ENCODE measurements at places on chromosomes 13 and 19.

GRCh38 chr19:47124937-47125668 is 5.5 kb upstream of the SAE1 start:
- peak; percentile 27 for DNase-seq

DNA sequence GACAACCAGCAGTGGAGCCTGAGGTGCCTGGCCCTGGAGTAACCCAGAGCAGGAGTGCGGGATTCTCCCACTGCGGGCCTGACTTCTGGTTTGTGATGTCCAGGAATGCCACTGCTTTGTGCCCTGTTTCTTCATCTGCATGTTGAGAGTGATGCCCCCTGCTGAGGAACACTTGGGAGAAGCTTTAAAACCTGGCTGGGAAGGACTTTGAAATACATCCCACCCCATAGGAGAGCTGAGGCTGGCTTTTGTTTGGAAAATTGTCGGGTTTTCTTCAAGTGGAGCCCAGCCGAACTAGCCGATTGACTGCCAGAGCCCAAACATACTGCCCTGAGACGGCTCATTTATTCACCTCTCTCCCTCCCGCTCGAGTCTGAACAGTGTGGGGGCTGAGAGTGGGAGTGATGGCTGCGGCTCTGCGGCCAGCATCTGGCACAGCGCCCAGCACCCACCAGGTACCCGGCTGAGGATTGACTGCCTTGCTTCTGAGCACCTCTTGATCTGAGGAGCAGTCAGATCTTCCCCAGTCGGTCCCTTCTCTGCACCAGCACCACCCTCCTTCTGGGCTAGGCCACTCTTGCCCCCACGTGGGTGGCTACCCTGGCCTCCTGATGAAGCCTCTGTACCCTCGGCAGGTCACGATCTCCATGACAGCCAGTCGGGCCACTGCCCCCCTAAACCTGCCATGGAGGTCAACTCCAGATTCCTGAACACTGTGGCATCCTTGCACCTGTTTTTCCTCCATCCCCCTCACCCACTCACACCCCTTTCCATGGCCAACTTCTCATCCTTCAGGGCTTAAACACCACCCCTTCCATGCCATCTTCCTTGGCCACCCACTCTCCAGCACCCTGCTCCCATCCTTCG is 148.9 kb downstream of the SIPA1L3 start:
- no peak for DNase-seq

DNA sequence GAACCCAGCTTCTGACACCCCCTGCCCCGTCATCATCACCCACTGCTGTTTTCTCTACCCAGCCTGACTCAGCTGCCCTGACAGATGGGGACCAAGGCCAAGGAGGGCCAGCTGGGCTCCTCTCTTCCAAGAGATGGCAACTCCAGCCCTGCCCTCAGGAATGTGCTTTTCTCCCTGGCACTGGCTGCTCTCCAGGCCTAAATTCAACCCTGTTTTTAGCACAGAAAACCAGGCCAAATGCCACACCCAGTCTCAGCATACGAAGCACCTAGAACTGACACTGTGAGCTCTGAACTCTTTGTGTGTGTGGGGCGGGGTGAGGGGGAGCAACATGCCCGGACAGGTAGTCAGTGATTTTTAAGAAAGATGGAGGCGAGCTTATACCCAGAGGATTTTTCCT is 23.4 kb upstream of the IGFL1 start:
- DNase-seq: no peak

DNA sequence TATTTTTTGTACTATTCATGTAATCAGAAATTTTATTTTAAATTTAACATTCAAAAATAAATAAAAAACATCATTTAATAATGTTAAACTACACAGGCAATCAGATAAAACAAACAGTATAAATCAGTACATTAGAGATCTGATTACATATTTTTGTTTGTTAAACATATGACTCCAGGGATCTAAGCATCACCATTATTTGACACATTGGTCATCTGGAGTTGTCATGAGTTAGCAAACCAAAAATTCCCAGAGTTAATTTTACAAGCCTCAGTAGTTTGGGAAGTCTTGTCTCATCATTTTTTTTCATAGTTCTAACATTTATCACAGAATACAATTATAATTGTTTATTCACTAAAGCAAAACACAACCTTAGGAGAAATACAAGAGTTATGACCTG is 770.8 kb upstream of the SLITRK6 start:
- no peak for DNase-seq

DNA sequence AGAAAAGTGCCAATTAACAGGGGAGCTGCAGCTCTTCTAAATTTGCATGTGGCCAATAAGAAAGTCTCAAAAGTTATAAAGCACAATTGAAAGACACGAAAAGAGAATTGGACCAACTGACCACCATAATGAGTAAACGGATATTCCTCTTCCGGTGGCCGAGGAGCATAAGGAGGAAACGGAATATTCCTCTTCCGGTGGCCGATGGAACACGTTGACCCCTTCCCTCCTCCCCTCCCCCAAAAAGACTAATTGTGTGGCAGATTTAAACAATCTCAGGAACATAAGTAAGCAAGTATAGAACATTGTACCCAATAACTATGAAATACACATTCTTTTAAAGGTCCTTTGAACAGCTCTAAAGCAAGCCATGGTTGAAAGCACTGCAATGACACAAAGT is 41.2 kb upstream of the TUBGCP3 start:
- DNase-seq: no peak

All from body of pancreas (tissue), 4 donors.